ENCODE measurements at places on chromosomes 13 and 19.

GRCh38 chr19:47313754-47314295, 4.2 kb downstream of the C5AR1 start:
- no peak for DNase-seq

DNA sequence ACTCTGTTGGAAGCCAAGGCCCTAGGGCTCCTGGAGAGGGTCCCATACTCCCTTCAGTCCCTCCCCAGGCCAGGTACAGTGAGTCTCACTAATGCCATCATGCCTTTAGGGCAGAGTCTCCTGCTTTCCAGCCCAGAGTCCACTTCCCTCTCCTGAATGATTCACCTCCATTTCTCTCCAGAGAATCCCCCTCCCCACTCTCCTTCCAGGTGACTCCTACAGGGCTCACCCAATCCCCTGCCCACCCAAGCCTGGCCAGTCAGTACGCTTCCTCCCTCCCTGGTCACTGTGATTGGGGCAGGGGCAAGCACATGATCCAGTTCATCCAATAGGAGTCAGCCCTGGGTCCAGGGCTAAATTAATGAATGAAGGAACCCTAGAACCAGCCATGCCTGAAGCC, 35.0 kb upstream of the PNMA8B start:
- DNase-seq = no peak

DNA sequence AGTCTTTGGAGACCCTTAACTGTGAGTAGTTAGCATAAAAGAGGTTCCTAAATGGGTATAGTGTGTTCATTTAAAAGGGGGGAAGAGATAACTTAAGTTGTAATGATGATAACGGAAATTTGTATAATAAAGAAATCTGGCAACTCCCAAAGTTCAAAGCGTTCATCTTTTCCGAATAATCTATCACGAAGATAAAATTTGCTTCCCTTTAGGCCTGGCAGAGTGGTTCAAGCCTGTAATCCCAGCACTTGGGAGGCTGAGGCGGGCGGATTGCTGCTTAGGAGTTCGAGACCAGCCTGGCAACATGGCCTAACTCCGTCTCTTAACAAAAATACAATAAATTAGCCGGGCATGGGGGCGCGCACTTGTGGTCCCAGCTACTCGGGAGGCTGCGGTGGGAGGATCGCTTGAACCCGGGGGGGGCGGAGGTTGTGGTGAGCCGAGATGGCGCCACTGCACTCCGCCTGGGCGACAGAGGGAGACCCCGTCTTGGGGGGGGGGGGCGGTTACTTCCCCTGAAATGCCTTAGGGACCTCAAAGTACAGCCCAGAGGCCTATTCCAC, 934 bp downstream of the N4BP2L2 start:
- DNase-seq = peak; percentile 20

- no peak for DNase-seq
Measured at GRCh38 chr13:81247711-81248110, 906.8 kb upstream of the SPRY2 start.

DNA sequence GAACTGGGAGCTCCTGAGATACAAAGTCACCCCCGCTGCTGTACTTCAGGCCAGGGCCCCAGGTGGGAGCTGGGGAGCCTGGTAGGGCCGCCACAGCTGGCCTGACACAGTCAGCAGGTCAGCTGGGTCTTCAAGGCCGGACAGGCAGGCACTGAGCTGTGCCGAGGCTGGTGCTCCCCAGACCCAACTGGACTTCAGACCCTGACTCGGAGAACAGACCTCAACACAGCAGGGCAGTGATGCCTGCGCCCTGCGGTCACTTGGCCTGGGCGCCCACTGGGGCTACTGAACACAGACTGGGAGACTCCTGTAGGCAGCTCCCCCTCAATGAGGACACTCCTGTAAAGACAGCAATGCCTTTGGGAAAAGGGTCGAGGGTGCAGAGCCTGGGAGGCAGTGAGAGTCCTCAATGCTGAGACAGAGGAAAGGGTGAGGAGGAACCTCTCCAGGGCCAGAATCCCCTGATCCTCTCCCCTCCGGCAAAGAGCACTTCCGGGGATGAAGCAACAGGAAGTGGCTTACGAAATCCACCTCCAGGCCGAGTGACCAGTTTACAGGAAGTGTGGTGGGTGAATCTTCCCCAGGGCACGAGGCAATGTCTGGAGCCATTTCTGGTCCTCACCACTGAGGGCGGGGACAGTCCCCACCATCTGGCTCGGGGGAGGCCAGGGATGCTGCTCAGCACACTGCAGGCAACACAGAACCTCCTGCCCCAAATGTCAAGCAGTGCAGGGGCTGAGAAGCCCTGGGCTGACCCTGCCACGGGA, 40.8 kb upstream of the ISYNA1 start:
- no peak for DNase-seq

DNA sequence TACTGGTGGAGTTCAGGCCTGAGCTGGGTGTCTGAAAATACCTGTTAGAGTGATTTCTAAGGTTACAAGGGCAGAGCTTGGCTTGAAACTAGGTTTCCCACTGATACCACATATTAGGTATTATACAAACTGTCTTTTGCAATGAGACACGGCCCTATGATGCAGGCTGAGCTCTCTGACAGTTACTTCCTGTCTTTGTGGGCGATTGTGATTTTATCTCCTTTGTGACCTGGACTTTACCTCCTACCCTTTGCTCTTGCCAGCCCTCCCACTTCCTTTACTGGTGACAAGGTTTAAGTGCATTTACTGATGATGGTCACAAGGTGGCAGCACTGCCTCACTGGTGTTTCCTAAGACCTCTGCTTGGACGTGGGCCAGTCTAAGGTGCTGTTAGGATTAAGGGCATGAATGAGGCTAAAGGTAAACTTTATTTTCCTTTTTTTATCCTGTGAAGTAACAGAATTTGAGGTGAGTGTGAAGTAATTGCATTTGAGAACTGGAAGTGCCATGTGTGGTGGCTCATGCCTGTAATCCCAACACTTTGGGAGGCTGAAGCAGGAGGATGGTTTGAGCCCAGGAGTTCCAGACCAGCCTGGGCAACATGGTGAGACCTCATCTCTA, 7.7 kb upstream of the CXCL17 start:
- peak; percentile 67 for DNase-seq

Data from T-helper 17 cell (primary cell).